SJSA1 (cell line): ENCODE measurements at places on chromosomes 11 and 22. TPM values are rescaled to one million over a fixed set of nuclear protein-coding genes. Genes with fewer than 3 reads are reported as not detected.
A peak's percentile ranks its signal among the peaks of the same experiment; 100 is the strongest.

DNA sequence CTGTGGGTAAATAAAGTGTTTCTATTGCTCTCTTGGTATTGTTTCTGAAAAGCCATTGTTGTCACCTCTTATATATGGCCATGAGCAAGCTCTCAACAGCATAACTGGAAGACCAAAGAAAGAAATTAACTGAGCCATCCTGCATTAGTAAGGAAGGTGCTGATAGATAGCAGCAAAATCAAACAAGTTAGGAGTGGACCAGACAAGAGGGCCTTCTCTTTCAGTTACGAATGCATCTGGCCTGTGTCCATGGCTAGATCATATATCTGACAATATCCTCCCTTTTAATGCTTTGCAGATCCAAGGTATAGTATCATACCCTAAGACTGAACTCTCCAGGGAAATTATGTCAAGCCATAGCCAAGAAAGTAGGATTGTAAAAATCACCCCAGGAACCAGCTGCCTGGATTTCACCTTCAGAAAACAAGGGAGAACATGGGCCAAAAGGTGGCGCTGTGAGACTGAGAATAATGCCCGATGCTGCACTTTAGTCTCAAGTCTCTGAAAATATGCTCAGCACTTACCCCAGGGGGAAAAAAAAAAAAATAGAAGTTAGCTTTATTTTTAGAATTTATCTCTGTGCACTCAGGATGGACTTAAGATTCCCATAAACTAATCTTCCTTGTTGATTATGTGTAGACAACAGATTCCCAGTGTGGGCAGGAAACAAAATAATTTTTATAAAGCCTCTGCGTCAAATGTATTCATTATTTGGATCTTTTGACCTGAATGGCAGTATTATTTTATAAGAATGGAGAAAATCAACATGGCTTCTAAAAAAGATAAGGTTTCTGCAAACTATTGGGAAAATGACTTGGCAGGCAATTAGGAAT is 415.1 kb downstream of the ETS1 start:
- H3K27me3 ChIP-seq, result no peaks in the 10 kb centered on the region
- no peak overlapping the region for H3K4me3 ChIP-seq

- no peak for DNase-seq
- no peaks in the 10 kb centered on the region for H3K27me3 ChIP-seq
- no peak overlapping the region for H3K4me3 ChIP-seq
Observed at GRCh38 chr11:85779956-85780640, 30.8 kb downstream of the SYTL2 start.

DNA sequence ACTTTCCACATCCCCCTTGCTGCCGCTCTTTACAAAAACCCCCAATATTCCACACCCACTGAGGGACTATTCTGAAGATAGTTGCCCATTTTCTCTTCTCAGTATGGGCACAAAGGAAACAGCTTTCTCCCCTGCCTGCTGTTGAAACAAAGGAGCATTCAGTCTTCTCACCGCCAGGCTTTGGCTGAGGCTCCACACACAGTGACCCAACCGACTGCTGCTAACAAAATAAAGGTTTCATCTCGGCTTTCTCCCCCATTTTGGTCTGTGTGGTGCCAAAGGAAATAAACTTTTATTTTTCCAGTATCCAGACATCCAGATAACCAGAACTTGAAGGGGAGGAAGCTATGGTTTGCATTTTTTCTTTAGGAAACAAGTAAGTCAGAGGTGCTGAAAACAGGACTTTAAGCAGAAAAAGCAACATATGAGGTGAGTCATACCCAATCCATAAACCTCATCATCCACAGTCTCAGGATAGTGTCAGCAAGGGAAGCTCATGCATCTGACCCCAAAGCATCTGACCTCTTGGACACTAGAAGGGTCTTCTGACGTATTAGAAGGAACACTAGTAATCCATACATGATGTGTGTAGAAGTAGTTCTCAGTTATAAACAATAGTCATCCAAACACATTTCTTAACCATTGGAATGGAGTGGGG is 6.4 kb downstream of the CLMP start:
- peaks cover 33% of the 10 kb centered on the region for H3K4me1 ChIP-seq
- H3K27ac ChIP-seq, result peak overlapping the region; percentile 25; the same call in 1 of the 2 replicates
- no peaks in the 10 kb centered on the region for H3K27me3 ChIP-seq
- H3K4me3 ChIP-seq, result no peak overlapping the region
- peaks cover 11% of the 10 kb centered on the region for H3K36me3 ChIP-seq

DNA sequence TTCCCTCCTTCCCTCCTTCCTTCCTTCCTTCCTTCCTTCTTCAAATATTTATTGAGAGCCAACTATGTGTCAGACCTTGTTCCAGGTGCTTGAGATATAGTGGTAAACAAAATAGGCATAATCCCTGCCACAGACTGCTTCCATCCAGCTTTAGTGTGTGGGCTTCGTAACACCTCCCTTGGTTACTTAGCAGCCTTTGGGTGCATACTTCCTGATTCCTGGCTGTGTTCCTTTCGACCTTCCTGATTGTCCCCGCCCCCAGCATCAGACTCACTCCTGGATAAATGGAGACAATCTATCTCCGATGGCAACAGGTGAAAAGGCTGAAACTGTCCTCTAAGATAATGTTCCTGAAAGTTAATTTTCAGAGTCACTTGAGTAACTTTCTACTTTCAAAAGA is 13.5 kb downstream of the CCDC81 start:
- no peak overlapping the region for H3K27ac ChIP-seq
- no peak for DNase-seq
- no peak overlapping the region for H3K4me3 ChIP-seq
- H3K27me3 ChIP-seq, result no peaks in the 10 kb centered on the region
- H3K36me3 ChIP-seq, result no peaks in the 10 kb centered on the region

DNA sequence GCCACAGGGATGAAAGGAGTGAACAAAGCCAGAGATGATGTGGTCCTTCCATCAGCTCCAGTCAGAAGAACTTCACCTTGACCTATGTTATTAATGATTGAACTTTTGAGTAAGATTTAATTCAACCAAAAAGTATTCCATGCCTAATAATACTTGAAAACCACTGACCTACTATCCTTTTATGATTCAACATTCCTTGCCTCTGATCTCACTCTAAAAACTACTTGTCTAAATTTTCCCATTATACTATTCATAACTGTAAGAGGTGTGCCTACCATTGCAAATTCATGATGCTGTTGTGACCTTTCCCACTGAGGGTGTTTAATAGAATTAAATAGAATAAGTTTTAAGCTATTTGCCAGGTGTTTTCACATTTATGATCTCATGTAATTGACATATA is 164.7 kb upstream of the GUCY1A2 start:
- no peaks in the 10 kb centered on the region for H3K27me3 ChIP-seq
- no peaks in the 10 kb centered on the region for H3K36me3 ChIP-seq
- no peak for DNase-seq
- no peak overlapping the region for H3K27ac ChIP-seq
- H3K4me3 ChIP-seq, result no peak overlapping the region
- no peaks in the 10 kb centered on the region for H3K4me1 ChIP-seq

GRCh38 chr11:61305417-61305816 is 10.3 kb upstream of the VWCE start:
- no peaks in the 10 kb centered on the region for H3K27me3 ChIP-seq
- H3K36me3 ChIP-seq, result peaks cover 97% of the 10 kb centered on the region
- DNase-seq, result no peak
- no peaks in the 10 kb centered on the region for H3K4me1 ChIP-seq

DNA sequence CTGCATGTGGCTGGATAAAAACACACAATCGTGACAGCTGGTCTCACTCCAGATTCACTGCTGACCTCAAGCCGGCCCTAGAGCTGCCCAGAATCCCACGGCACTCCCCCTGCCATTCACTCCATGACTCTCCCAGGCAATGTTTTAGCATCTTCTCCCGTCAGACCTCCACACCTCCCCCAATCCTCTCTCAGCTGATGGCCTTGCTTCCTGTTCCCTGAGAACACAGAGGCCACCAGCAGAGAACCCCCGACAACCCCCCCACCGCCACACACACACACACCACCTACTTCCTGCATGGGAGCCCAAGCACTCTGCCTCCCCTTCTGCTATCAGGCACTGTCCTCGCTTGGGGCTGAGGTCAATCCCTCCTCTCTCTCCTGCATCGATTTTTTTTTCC is 9.3 kb downstream of the TNKS1BP1 start:
- DNase-seq, result peak; percentile 86
- no peak overlapping the region for H3K4me3 ChIP-seq
- H3K4me1 ChIP-seq, result peaks cover 30% of the 10 kb centered on the region

GRCh38 chr22:29503811-29504372 is 23.9 kb downstream of the NEFH start:
- peak; percentile 55 for DNase-seq
- no peak overlapping the region for H3K4me3 ChIP-seq
- no peak overlapping the region for H3K27ac ChIP-seq
- H3K4me1 ChIP-seq, result no peaks in the 10 kb centered on the region; the same call in 1 of the 2 replicates
- H3K27me3 ChIP-seq, result no peaks in the 10 kb centered on the region
- peaks cover 30% of the 10 kb centered on the region for H3K36me3 ChIP-seq

DNA sequence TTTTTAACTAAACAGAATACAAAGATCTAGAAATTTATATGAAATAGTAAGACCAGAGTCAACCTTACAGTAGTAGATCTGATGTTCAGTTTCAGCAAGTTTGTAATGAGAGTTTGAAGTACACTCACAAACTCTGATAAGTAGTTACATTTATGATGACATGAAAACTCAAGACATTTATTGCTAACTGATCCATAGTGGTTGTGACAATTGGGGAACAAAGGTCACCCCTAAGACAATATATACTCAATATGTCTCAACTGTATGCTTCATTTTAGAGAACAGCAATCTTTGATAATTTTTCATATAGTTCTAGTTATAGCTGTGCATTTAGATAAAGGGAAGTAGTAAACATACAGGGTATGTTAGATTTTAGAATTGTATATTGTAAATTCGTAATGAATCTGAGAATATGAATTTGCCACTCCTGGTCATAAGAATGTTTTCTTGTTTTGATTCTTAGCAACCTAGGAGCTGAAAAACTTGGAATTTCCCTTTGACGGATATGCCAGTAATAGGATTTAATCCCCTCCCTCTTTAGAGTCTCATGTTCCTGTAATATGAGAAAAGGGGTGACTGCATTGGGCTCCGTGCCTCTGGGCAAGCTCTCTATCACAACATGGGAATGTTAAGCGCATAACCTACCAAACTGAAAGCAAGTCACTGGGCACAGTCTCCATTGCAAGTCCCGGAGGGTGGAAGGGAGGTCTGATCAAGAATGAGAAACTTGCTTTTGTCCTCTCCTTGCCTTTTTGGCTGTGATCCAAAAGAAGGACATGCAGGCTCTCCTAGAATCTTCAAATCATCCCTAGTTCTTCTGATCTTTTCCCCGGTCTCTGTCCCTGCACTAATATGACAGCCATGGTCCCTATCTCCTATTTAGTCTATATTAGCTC is 11.4 kb downstream of the OR10D3 start:
- no peaks in the 10 kb centered on the region for H3K27me3 ChIP-seq
- no peaks in the 10 kb centered on the region for H3K36me3 ChIP-seq
- no peak overlapping the region for H3K27ac ChIP-seq

- 0 out of 2 replicates have a peak, but pooled peaks cover 5% of the 10 kb centered on the region for H3K36me3 ChIP-seq
- no peak overlapping the region for H3K27ac ChIP-seq
- DNase-seq, result no peak
- no peak overlapping the region for H3K4me3 ChIP-seq
Observed at GRCh38 chr11:74956397-74957015, 7.4 kb downstream of the SPCS2 start.

GRCh38 chr11:20046416-20046815 is 113.9 kb downstream of the DBX1 start:
- no peak overlapping the region for H3K4me3 ChIP-seq
- H3K4me1 ChIP-seq, result peaks cover 13% of the 10 kb centered on the region
- no peaks in the 10 kb centered on the region for H3K27me3 ChIP-seq

DNA sequence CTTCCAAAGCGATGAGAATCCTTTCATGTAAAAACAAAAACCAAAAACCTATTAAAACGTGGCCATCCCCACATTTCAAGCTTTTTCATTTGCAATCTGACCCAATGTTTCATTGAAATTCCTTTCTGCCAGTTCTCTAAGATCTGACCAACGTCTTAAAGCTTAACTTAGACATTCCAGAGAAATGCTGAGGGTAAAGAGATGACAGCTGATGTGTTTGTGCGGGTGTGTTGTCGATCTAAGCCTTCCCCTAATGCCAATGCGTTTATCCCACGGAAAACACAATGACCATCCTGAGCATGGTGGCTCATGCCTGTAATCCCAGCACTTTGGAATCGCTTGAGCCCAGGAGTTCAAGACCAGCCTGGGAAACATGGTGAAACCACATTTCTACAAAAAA is 6.4 kb upstream of the TESMIN start:
- H3K27me3 ChIP-seq, result no peaks in the 10 kb centered on the region
- H3K36me3 ChIP-seq, result peaks cover 70% of the 10 kb centered on the region
- no peak for DNase-seq
- H3K4me3 ChIP-seq, result no peak overlapping the region

DNA sequence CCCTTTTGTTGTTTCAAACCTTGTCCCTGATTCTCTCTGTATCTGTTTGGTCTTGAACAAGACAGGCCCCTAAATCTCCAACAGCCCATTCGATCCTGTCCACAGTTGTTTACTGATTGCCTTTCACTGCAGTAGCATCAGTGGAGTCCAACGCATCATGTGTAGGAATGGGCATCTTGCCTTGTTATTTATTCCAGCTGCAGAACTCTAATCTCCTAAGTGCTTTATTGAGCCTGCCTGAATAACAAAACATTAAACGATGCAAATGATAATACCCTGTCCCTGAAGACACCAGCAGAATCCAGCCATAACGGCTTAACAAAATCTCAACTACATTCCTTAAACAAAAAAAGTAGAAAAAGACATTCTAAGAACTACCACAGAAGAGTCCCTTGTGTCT is 50.1 kb downstream of the SLC35F2 start:
- DNase-seq, result no peak
- H3K4me1 ChIP-seq, result no peaks in the 10 kb centered on the region
- H3K4me3 ChIP-seq, result no peak overlapping the region
- no peaks in the 10 kb centered on the region for H3K27me3 ChIP-seq
- no peaks in the 10 kb centered on the region for H3K36me3 ChIP-seq
- H3K27ac ChIP-seq, result no peak overlapping the region

DNA sequence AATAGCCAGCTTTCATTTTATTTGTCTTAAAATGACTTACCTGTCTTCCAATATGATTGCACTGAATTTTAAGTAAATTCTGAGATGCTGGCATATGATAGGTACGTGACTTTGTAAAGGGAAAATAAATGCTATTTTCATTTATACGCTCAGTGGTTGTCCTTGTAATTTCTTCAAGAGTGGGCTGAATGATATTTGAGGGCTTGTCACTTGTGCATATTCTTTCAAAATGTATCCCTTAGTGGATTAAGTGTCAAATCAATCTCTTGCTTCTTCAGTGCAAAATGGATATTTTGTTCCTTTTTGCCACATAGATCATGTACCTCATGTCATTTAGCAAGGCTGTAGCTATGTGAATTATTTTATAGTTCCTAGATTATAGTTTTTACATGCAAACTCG is 56.9 kb downstream of the GAS2 start:
- H3K27me3 ChIP-seq, result no peaks in the 10 kb centered on the region; the same call in 1 of the 2 replicates
- no peaks in the 10 kb centered on the region for H3K36me3 ChIP-seq
- H3K27ac ChIP-seq, result no peak overlapping the region
- no peak for DNase-seq
- H3K4me1 ChIP-seq, result no peaks in the 10 kb centered on the region
- no peak overlapping the region for H3K4me3 ChIP-seq

- DNase-seq, result no peak
- no peaks in the 10 kb centered on the region for H3K27me3 ChIP-seq
- H3K4me3 ChIP-seq, result no peak overlapping the region
- no peak overlapping the region for H3K27ac ChIP-seq
Observed at GRCh38 chr11:17376493-17376892, 12.0 kb downstream of the KCNJ11 start.

Gene MISFA
- 0.32 and 0.91 TPM in 2 replicates for total RNA-seq

Gene BTG4
- 2.4 TPM in 1 of 2 replicates, not detected in the other for total RNA-seq

Gene TRIM3
- total RNA-seq, result 9.1 and 11.0 TPM in 2 replicates

Gene FEN1
- total RNA-seq, result 181 and 185 TPM in 2 replicates

Gene SLC5A1
- total RNA-seq, result not detected in 2 replicates

Gene MIOX
- total RNA-seq, result not detected in 2 replicates
